ENCODE measurements at places on chromosomes 11 and 22. TPM values are rescaled to one million over a fixed set of nuclear protein-coding genes. Genes with fewer than 3 reads are reported as not detected.

Gene PRSS23
- not detected for total RNA-seq

Gene AP1B1
- 174 TPM for total RNA-seq

Gene TEAD1
- 0.19 TPM for total RNA-seq

Gene FJX1
- total RNA-seq = 0.36 TPM
